ENCODE measurements at places on chromosomes 5 and 9. TPM values are rescaled to one million over a fixed set of nuclear protein-coding genes. Genes with fewer than 3 reads are reported as not detected.

FBN2 gene
- 0.43 TPM for total RNA-seq

SOHLH1 gene
- total RNA-seq, result 0.27 TPM

PROP1 gene
- not detected for total RNA-seq

PCDHB15 gene
- total RNA-seq, result 1.6 TPM

OSMR gene
- 47.9 TPM for total RNA-seq

CHSY3 gene
- 7.8 TPM for total RNA-seq

CXCL14 gene
- total RNA-seq, result not detected

SLC23A1 gene
- total RNA-seq, result not detected

KDM3B gene
- total RNA-seq, result 42.9 TPM

ACTL7B gene
- total RNA-seq, result not detected

FOXD4L3 gene
- not detected for total RNA-seq

SNX24 gene
- 12.9 TPM for total RNA-seq

SPATA31D4 gene
- not detected for total RNA-seq

CORO2A gene
- 1.6 TPM for total RNA-seq

SELENOP gene
- total RNA-seq, result 7.2 TPM

GLRA1 gene
- not detected for total RNA-seq

EMB gene
- 28.1 TPM for total RNA-seq

GNA14 gene
- 0.05 TPM for total RNA-seq

GGTA1 gene
- total RNA-seq, result not detected

ZNF79 gene
- total RNA-seq, result 14.0 TPM

TPPP gene
- total RNA-seq, result 5.1 TPM

LCN2 gene
- total RNA-seq, result not detected

UBE2QL1 gene
- total RNA-seq, result 0.03 TPM

CKMT2 gene
- total RNA-seq, result not detected

PCDHA13 gene
- 0.29 TPM for total RNA-seq

TAF11L2 gene
- total RNA-seq, result not detected

HDHD3 gene
- 31.1 TPM for total RNA-seq

SLC36A2 gene
- total RNA-seq, result not detected

CDH12 gene
- 35.9 TPM for total RNA-seq

PCDHA6 gene
- not detected for total RNA-seq

Measured in SK-MEL-5 (cell line).